MCF 10A (cell line): ENCODE measurements at places on chromosomes 1 and 21.

DNA sequence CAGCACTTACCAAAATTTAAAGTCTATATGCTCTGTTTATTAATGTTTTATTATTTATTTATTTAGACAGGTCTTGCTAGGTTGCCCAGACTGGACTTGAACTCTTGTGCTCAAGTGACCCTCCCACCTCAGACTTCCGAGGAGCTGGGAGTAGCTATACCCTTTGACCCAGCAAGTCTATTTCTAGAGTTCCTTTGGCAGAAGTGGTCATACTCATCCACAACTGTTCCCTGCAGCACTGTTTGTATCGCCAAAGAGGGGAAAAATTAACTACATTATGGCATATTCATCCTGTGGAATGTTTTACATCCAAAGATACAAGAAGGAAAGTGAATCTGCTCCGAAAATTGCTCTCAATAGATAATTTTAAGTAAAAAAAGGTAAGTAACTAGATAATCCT lies 28.5 kb downstream of the CACNA1S start:
- no peak for DNase-seq

DNA sequence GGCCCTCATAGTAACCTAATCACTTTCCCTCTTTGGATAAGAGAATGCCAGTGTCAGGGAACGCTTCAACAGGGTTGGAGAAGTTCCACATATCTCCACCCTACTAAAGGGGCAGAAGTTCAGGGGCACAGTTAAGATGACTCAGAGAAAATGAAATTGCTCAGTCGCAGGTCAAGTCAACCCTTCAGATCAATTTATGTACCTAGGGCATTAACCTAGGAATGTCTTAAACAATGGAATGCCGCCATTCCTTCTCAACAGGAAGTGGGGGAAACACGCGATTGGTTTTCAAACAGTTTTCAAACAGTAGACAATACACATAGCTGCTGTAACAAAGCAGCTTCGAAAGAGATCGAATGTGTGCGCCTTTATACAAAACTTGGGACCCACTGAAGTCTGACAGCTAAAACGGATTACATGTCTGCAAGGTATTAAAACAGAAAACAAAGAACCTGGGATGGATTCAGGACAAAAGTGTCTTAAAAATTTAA lies 897 bp downstream of the SLC25A24 start:
- peak; percentile 39 for DNase-seq

DNA sequence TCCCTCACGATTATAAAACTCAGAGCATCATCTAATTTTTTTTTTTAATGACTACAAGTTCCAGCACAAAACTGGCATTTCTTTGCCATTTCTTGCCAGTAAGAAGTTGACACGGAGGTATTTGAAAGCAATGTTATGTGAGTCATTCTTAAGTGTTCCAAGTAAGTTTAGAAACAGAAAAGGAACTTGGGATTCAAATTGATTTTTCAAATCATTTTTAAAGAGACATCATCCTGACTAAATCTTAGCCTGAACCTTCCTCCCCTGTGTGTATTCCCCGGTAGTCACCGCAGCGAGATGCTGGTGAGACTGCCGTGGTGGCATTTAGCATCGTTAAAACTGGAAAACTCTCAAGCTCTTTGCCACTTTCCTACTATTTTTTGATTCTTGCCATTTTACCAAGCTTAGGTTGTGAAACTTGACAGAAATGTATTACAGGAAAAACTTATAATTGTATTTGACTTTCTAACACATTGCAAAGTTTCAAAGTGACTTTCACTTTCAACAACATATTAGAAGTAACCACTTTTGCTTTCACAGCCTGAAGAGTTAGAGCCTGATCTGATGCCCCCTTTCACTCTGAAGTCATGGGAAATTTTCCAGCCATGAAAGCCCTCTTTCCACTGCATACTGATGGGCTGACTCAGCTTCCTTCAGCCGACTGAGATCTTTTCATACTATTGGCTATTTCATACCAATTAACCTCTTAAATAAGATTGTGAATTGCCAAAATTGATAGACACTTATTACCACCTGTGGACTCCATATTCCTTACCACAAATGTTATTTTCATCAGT lies 61.4 kb downstream of the OLFML2B start:
- peak; percentile 71 for DNase-seq

DNA sequence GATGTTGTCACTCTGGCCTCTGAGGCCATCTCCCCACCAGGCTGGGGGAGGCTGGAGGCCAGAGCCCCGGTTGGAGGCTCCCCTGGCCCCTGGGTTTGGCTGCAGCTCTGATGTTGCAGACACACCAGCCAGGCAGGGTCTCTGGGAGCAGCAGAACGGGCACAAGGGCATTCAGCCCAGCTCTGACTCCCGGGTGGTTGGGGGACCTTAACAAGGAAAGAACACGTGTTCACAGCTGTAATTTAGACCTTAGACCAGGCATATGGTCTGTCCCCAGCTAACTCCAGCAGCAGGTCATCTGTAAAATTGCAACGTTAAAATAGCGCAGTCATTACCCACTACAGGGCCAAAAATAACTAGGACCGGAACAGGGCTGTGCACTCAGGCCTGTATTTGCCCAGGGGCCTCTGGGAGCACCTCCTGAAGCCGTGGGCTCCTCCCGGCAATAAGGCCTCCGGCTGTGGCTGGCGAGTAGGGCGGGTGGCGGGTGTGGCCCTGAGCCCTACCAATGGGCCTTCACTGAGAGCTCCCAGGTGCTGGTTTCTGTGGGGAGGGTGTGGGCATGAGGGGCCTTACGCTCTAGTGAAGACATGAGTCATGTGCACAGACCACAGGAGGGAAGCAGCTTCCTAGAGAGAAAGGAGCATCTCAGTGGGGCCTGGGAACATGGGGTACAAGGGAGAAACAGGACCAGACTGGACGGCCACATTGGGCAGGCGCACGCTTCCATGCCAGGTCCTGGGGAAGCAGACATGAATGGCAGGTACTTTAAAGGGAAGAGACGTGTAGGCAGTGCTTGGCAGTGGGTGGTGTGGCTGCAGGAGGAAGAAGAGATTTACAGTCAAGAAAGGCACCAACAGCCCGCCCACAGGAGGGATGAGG lies 6.1 kb downstream of the LDLRAP1 start:
- DNase-seq = peak; percentile 78

DNA sequence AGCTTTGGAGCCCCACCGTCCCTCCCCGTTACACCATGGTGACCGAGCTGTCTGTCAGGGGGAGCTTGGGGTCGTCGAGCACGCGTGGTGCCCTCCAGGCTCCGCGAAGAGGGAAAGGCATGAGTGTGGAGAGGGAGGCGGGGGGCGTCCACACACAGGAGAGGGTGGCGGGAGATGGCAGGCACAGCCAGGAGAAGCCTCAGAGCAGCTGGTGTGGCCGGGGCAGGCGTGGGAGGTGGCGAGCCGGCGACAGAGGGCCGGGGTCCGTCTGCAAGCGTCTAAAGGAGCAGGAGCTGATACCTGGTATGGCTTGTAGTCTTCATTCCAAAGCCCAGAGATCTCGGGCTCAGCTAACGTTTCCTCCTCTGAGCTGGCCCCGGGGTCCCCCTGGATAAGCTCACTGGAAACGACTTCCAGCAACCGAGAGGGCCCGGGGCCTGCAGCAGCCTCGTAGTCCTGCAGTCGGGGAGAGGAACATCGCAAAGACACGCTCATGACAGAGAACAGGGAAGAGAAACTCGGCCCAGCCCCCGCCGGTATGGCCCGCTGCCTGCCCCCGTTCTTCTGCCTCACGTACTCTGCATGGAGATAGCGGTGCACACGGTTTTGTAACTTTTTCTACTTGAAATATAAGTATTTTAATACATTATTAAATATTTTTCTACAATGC lies 37.4 kb downstream of the CFAP74 start:
- DNase-seq = no peak

DNA sequence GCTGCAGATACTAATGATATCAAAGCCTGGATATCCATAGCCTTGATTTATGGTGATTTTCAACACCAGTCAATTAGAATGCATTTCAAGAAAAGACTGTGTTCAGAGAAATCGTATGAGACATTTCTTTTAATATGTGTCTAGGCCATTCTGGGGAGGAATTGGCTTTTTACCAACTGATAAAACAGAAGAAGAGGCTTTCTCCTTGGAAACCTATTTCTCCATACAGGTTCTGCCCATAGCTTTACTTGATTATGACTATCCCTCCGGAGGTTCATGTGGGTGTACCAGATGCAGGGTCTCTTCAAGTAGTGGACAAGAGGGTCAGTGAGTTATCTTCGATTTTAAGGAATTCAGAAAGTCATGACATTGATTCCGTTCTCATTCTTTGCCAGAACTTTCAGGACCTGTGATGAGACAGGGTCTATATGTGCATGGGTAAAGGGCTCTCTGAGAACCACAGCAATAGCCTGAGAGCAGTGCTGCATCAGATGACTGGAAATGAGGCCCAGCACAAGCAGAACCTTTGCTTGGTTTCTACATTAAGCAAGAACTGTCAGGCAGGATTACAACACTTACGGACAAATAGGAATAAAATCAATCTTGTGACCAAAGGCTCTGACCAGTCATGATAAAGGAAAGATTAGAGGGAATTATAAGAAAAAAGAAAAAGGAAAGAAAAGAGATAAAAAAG lies 263.7 kb upstream of the SGIP1 start:
- DNase-seq = peak; percentile 52

DNA sequence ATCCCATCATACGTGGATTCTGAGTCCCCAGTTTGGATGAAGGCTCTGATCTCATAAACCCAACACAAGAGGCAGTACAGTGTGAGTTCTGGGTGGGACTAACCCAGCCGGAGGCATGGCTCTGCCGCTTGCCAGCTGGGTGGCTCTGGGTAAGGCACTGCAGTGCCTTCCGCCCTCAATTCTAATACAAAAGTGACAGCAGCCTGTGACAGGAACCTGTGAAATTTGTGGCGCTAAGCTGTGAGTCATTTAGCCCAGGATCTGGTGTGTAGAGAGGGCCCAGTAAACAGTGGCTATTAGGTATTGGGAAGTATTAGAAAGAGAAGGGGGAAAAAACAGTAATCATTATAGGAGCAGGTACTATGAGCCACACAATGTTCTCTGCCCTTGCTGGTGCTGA lies 23.3 kb downstream of the HSPG2 start:
- no peak for DNase-seq

DNA sequence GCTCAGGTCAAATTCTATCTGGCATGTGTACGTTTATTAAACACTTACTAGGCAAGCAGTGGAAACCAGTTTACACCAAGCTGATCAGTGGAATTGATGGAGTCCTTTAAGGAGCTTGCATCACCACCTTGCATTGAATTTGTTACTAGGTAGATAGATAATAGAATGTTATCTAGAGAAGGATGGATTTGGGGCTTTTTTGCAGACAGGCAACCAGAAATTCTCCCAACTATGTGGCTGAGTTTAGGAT lies 44.9 kb downstream of the HHAT start:
- DNase-seq = no peak

- DNase-seq = no peak
Observed at GRCh38 chr1:220875260-220875659, 4.0 kb upstream of the HLX start.

DNA sequence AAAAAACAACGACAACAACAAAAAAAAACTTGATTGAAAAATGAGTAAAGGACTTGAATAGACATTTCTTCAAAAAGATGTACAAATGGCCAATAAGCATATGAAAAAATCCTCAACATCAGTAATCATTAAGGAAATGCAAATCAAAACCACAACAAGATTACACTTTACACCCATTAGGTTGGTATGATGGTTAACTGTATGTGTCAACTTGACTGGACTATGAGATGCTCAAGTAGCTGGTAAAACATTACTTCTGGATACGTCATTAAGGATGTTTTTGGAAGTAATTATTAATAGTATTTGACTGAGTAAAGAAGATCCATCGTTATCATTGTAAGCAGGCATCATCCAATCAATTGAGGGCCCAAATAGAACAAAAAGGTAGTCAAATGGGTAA lies 34.9 kb upstream of the LYPLAL1 start:
- no peak for DNase-seq

GRCh38 chr1:147735423-147735822 lies 25.0 kb downstream of the GJA5 start:
- no peak for DNase-seq

- no peak for DNase-seq
Observed at GRCh38 chr1:243982447-243983018, 68.5 kb upstream of the ZBTB18 start.

GRCh38 chr1:221573756-221574155 lies 168.1 kb downstream of the DUSP10 start:
- peak; percentile 27 for DNase-seq

- DNase-seq = no peak
Observed at GRCh38 chr1:109096120-109096519, 5.6 kb downstream of the TMEM167B start.

DNA sequence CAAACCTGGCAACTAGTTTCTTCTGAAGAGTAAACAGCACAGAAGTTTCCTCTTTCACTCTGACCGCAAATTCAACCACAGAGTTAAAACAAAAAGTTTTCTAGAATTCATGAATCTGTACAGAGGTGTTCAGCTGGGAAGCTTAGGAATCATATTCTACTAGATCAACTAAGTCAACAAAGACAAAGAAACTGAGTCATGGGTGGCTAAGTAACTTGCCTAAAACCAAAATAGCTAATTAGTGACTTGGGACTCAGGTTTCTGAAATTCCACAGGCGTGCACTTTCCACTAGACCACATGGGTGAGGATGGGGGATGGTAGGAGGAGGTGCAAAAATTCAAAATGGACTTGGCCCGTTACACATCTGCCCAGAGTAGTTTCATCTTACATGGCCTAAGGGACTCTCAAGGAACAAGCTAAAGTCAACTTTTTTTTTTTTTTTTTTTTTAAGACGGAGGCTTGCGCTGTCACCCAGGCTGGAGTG lies 25.8 kb downstream of the PTPN14 start:
- peak; percentile 75 for DNase-seq

DNA sequence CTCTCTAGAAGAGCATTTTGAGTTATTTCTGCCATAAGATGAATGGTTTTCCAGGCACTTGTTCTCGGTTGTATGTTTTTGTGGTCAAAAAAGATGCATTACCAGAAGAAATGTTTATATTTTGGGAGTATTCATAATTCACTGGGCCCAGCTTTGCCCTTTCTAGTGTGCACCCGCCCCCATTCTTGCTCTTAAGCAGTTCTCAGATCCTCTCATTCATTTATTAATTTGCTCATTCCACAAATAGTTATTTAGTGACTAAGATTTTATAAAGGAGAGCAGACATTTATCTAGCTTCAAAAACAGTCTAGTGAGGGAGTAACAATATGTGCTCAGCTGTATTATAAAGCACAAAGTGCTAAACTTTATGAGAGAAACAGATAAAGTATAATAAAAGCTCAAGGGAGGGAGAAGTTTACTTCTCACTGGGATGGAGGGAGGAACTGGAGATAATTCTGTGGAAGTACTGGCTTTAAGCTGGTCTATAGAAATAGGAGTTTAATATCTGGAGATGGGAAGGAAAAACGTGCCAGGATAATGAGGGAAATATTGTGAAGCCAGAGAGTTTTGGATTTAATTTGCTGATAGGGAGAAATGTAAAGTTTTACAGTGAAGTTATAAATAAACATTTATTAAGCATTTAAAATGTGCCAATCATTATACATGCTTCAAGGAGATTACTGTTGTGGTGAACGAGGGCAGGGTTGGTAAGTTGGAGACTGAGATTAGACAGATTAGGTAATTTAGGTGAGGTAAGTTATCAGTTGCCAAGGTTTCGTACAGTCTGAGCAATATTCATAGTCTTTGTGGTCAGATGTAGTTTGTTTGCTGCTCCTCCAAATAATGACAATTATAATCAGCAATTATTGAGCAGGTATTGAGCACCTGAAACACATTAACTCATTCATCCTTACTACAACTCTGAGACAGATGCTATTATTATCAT lies 9.1 kb upstream of the MACF1 start:
- DNase-seq = no peak

GRCh38 chr1:17909634-17910033 lies 154.5 kb downstream of the ACTL8 start:
- peak; percentile 42 for DNase-seq

- DNase-seq = no peak
Observed at GRCh38 chr1:15676010-15676409, 8.1 kb upstream of the PLEKHM2 start.
